NCI-H1417 (cell line): ENCODE measurements at places on chromosomes 3 and 15.

DNA sequence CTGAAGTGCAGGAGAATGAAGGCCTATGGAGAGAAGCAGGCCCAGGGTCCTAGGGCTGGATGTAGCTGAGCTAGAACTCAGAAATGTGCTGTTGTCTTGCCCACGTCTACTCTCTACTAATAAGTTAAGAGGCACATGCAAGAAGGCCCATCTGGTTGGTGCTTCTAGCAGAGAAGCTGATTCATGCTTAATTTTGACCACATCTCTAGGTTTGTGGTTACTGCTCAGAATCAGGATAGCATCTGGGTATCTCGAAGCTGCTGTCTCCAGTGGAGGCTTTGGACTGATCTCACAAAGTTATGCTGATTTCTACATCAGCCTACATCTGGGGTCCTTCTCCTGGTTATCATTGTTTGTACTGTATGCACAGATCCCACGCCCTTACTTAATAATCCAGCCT, 87.3 kb downstream of the CACNA1D start:
- no peak for DNase-seq

DNA sequence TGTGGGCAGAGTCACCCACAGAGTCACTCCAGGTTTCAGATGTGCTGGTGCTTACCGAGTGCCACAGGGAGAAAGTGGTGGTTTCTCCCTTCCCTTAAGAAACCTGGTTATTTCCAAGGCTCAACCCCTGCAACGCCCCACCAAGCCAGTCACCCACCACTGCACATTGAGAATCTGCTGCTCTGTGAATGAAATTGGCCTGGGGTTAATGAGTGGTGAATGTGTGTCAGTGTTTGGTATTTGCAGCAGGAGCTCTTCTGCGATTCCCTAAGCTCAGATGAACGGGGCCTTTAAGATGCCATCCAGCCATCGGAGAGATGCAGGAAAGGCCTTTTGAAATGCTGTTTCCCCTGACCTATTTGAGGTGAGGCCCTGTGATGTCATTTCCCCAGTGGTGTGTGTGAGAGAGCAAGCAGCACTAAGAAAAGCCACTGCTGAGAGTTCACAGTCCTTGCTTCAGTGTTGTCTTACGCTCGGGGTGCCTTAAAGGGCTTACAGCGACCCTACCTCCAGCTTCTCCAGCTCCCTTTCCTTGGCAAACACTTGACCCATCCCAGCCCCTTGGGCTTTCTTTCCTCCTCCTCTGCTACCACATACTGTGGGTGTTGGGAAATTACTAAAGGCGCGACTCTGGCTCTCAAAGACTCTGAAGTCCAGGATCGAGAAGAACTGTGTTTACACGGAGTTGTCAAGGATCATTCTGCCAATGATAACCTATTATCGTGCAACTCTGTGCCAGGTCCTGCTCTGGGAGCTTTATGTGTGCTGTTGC, 68.9 kb downstream of the SMAD3 start:
- DNase-seq: no peak

- peak; percentile 55 for DNase-seq
Observed at GRCh38 chr3:158260392-158260791, 150.5 kb downstream of the RSRC1 start.

GRCh38 chr3:76998555-76998954, 41.3 kb upstream of the ROBO2 start:
- no peak for DNase-seq

DNA sequence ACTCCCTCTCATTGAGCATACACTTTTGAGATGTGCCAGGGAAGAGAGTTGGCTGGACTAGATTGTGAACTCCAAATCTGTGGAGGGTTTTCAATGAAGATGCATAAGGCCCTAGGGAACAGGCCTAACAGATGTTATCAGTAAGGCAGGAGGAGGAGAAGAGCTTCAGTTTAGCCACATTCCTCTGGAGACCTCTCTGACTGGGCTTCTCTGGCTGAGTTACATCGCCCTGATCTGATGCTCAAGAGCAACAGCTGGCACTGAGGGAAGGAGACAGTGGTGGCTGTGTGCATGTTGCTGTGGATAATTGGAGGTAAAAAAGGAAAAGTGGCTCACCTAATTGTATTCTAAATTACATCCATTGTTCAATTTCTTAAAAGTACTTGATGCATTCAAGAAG, 206.4 kb upstream of the CFAP20DC start:
- no peak for DNase-seq

GRCh38 chr3:40302784-40303183, 6.7 kb upstream of the EIF1B start:
- no peak for DNase-seq

DNA sequence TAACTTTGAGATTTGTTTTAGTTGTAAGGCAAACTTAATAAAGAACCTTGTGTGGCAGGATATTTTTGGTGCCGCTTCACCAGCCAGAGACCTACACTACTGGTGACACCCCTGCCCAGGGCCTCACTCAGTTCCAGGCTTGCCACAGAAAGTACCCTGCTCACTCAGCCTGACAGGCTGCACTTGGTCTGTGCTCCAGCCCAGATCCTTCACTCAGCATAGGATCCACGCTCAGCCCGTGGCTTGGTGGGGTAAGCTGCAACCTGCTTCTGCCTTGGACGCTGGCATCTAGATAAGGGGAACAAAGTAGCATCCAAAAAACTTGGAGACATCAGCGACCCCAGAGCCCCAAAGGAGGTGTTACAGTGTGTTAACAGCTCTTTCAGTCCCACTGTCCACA, 825.5 kb downstream of the EPHA3 start:
- DNase-seq: no peak

GRCh38 chr15:35470441-35470840, 75.5 kb downstream of the DPH6 start:
- DNase-seq: no peak

- DNase-seq: no peak
Observed at GRCh38 chr3:165466856-165467255, 270.7 kb upstream of the SLITRK3 start.

GRCh38 chr15:60507596-60508424, 28.9 kb upstream of the ICE2 start:
- DNase-seq: peak; percentile 40

DNA sequence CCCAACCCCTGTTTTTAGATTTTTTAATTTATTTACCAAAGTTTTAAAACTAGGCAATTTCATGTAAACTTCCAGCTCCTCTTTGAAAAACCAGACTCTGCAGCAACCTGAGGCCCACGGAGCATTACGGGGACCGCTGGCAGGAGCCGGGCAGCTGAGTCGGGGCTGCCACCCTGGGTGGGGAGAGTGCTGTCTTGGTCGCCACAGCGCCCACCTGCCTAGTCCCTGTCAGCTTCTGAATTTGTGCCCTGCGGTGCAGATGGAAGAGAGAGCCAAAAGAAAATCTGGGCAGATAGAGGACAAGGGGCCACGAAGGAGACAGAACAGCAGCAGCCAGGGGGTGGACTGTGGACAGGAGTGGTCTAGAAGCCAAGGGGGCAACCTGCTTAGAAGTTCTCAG, 34.6 kb downstream of the PXYLP1 start:
- no peak for DNase-seq

- DNase-seq: no peak
Observed at GRCh38 chr3:36178018-36178417, 202.3 kb upstream of the STAC start.

- no peak for DNase-seq
Observed at GRCh38 chr3:45583021-45583851, 11.3 kb upstream of the LIMD1 start.

- no peak for DNase-seq
Observed at GRCh38 chr3:58130591-58130990, 80.2 kb downstream of the DNASE1L3 start.

GRCh38 chr15:56208641-56209155, 35.0 kb downstream of the RFX7 start:
- no peak for DNase-seq

GRCh38 chr3:124174476-124174875, 182.6 kb upstream of the ROPN1 start:
- DNase-seq: peak; percentile 99

GRCh38 chr3:41276191-41276590, 76.9 kb downstream of the CTNNB1 start:
- no peak for DNase-seq

DNA sequence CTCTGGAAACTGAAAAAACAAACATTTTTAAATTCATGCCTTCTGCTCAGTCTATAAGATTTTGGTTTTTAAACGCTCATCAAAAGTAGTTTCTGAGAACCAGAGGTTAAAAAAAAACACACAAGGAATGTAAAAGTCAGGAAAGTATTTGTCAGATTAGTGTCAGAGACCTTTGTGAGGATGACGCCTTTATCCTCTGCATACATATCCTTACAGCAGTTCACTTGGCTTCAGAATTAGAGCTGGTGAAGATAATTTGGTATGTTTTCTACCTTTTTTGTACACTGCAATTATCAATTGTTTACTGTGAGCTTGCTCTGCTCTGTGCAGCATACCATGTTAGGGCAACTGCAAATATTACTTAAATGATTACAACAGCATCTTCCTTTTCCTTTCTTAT, 8.3 kb downstream of the PRTG start:
- DNase-seq: no peak

DNA sequence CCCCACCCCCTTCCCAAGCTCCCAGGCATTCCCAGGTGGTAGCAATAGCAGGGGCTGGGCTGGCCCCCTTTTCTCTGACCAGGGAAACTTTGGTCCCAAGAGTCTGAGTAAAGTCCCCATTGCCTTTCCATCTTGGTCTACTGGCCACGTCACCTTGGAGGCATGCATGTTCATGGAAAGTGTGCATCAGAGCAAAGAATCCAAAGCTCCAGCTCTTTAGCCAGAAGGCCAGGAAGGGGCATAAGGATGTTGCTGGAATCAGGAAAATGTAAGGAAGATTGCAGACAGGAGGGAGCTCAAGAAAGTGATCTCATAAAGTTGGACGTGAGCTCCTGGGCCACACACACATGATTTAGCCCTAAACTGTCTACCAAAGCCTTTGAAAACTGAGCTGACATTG, 63.6 kb downstream of the KBTBD12 start:
- no peak for DNase-seq

DNA sequence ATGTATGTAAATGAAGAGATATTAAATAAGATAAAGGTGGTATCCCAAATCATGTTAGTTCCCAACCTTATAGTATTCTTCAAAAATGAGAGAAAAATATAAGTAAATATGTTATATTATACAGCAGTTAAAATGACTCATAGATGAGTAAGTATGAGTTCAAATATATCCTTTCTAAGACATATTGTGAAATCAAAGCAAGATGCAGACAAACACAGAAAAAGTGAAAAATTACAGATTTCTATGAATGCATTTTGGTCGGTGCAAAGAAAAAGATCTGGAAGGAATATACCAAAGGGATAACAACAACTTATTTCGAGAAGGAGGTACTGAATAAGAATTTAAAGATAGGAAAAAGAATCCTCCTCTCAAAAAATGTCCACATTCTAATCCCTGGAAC, 181.2 kb upstream of the TTC14 start:
- no peak for DNase-seq

GRCh38 chr15:77921664-77922063, 155.8 kb downstream of the TBC1D2B start:
- no peak for DNase-seq

DNA sequence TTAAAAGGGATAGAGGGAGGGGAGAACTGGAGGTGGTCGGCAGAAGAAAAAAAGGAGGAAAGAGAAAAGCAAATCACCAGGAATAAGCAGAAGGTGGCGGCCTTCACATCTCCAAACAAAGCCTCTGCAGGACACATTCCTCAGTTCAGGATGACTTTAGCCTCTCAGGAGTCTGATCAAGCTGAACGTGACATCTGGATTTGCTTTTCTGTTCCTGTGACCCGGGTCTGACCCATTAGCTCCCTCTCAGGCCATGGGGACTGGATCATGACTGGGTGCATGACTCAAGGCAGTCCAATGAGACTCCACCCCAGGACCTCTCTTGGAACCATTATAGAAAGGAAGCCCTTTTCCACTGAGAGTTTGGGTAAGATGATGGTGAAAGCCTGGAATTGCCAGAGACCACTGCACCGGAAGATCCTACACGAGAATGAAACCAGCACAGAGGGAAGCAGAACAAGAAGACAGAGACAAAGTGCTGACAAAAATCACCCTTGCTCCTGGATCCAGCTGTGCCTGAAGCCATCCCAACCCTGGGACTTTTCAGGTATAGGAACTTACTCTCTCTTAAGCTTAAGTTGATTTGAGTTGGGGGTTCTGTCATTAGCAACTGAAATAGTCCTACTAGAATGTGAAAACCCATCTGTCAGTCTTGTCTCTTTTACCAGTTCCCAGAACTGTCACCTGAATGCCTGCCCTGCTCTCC, 45.4 kb upstream of the RAD18 start:
- DNase-seq: no peak

GRCh38 chr3:64164349-64164748, 60.9 kb downstream of the PRICKLE2 start:
- no peak for DNase-seq

DNA sequence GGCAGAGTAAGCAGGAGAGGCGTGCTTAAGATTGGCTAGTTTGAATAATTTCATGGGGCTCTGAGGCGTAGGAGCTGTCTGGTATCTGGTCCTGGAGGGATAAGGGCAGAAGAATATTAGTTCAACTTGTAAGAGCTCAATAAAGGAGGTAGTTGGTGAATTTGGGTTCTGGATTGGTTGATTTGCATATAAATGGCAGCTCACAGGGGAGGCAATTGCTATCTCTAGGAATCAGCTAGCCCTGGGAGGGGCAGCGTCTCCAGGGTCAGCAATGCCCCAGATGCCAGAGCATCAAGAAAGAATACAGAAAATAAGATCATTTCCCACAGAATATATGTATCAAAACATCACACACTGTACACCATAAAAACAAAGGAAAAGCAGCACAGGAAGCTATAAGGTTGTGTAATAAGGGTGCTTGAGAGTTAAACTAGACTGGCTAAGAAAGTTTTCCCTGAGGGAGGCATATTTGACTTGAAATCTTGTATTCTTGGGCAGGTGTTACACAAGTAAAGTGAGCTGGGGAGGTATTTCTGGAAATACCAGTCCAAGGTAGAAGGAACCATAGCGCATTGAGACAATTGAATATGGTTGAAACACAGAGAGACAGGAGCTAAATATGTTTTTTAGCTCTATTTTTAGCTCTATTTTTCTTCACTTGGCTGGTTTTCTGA, 6.1 kb downstream of the MOBP start:
- no peak for DNase-seq

GRCh38 chr15:51114437-51115119, 19.9 kb upstream of the TNFAIP8L3 start:
- no peak for DNase-seq

DNA sequence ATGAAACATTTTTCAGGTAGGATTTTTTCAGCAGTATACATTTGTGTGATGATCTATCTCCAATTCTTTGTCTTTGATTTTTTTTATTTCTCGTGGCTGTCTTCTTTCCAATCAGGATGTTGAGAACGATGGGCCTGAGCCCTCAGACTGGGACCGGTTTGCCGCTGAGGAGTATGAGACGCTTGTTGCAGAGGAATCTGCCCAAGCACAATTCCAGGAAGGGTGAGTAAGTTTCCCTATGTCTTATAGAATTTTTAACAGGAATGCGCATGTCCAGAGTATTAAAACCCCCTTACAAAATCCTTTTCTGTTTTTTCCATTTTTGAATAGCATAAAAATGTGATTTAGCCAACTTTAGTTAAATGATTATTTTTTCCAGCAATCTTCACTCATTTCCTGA, 90.0 kb downstream of the MSL2 start:
- DNase-seq: no peak

GRCh38 chr15:84725001-84725491, 9.1 kb upstream of the SEC11A start:
- DNase-seq: no peak
